Inflammatory macrophage treated with lipopolysaccharide for 1 hour (primary cell): ENCODE measurements at places on chromosomes 3 and 15.
A peak's percentile ranks its signal among the peaks of the same experiment; 100 is the strongest.

- no peak for DNase-seq
Observed at GRCh38 chr3:176906046-176906905, 291.0 kb downstream of the TBL1XR1 start.

DNA sequence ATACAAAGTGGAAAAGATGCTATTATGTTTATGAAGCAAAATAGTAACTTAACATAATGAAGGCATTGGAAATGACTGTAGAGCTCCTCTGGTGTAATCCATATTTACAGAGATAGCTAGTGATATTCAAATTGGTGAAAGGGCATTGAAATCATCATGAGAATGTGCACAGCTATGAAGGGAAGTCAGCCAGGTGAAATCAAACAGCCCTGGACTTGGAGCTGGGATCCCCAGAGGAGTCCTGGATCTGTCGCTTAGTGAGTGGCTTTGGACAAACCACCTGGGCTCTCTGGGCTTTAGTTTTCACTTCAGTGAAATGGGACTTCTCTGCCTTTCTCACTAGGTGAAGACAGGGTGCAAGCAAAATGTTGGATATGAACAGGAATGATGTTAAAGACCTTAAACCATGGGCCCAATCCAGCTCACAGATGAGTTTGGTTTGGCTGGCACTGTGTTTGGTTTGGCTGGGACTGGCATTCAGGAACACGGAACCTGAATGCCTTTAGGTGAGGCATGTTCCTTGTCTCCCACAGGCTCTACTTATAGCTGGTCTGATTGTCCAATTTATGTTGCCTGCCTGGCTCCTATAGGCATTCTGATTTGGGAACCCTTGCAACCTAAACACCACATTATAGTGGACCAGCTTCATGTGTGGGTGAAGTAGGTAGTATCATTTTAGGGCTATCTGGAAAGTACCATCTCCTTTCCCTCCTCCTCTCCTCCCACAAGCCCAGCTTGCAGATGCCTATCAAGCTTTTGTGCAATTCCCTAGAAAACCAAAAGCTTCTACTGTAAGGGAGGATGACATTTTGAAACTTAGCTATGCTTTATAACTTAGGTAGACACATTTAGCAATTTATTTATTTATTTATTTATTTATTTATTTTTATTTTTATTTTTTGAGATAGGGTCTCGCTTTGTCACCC, 110.6 kb upstream of the TNFAIP8L3 start:
- DNase-seq: peak; percentile 88

DNA sequence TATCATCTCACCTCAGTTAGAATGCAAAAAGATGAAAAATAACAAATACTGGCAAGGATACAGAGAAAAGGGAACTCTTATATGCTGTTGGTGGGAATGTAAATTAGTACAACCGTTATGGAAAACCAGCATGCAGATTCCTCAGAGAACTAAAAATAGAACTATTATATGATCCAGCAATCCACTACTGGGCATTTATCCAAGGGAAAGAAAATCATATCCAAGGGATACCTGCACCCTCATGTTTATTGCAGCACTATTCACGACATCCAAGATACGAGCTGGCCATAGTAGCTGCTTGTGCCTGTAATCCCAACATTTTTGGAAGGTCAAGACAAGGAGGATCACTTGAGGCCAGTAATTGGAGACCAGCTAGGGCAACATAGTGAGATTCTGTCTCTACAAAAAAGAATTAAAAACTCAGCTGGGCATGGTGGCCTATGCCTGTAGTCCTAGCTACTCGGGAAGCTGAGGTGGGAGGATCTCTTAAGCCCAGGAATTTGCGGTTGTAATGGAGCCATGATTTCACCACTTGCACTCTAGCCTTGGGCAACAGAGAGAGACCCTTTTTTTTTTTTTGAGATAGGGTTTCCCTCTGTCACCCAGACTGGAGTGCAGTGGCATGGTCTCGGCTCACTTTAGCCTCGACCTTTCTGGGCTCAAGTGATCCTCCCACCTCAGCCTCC, 26.6 kb downstream of the USP50 start:
- DNase-seq: no peak

DNA sequence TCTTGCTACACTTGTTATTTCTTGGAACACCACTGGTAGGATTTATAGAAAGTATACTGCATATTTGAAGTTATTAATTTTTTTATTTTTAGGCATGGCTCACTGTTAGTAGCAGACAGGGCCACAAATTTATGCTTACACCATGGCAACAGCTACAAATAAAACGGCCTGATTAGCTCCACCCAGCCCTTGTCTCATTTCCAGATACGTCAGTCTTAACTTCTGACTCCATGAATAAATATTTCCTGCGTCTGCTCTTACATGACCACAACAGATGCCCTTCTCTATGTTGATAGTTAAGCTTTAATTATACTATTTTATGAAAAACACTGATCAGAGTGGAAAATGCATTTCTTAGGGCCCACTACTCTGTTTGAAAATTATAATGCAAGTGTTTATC, 62.3 kb upstream of the CPOX start:
- no peak for DNase-seq

- no peak for DNase-seq
Observed at GRCh38 chr15:93080451-93080850, 8.6 kb downstream of the RGMA start.

- no peak for DNase-seq
Observed at GRCh38 chr3:141071681-141072260, 20.6 kb downstream of the SPSB4 start.

DNA sequence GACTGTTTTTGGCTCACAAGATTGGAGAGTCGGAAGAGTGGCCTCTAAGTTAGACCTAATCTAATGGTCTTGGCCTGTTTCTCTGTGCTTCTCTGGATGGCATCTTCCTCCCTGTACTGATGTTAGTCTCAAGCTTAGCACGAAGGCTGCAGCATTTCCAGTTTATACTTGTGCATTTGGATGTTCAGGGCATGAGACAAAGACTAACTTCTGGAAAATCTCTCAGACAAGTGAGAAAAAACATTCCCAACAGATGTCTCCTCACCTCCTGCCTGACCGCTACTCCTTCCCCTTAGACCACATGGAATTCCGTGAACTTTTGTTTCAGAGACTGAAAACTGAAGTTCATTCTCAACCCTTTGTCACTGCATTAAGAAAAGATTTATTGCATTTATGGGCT, 410.8 kb upstream of the MCTP2 start:
- no peak for DNase-seq

DNA sequence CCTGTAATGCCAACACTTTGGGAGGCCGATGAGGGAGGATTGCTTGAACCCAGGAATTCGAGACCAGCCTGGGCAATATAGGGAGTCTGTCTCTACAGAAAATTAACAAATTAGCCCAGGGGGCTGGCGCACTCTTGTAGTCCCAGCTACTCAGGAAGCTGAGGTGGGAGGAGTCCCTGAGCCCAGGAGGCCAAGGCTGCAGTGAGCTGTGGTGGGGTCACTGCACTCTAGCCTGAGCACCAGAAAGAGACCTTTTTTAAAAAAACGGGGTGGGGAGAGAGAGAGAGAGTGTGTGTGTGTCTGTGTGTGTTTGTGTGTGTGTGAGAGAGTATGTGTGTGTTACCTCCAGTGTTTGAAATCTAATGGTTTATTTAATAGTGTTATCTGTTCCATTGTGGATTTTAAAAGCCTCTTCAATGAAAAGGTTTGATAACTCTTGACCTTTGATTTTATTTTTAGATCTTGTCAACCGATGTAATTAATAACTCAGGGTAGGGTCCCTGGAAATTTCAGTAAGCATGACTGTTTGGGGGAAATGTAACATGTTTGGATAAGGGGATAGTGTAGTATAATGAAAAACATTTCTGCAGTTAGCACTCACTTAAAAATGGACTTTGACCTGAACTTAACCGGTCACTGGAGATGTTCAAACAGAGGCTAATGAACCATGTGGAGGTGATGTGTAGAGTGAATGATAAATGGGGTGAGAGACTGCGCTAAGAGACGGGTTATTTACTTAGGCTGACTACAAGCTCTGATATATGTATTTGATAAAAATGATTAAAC, 29.7 kb downstream of the LRCH3 start:
- no peak for DNase-seq

DNA sequence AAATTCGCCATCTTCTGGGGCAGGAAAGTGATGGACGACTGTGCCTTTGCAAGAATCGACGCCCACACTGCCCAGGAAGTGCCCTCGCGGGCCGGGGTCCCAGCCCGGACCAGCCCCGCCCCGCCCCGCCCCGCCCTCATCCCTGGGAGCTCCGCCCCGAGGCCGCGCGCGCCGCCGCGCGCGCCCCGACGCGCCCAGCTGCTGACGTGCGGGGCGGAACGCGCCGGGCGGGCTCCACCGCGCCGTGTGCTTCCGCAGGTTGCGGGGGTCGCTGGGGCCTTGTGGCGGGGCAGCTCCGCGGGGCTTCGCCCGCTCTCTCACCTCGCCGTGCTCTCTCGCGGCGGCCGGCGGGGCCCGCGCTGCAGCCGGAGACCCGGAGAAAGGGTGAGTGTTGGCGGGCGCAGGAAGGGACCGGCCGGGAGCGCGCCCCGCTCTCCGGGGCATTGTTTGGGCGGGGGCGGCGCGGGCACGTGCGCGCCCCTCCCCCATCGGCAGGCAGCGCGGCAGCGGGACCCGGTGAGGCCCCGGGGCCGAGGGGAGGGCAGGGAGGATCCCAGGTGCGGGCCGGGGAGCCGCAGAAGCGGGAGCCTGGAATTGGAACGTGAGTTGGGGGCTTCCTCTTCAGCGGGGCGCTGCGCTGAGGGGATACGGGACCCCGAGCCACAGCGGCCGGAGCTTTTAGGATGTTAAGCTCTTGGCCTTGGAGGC, at the start of gene YEATS2:
YEATS2 (plus strand) TSS at position 188 of the 708 bp plus-strand sequence. CDS start 17,366 bp downstream, outside the sequence.
- DNase-seq: peak; percentile 81

- DNase-seq: no peak
Observed at GRCh38 chr15:28014623-28015200, 84.4 kb downstream of the OCA2 start.
